Neural crest cell (in vitro differentiated cells): ENCODE measurements at places on chromosomes 2 and 18. TPM values are rescaled to one million over a fixed set of nuclear protein-coding genes. Genes with fewer than 3 reads are reported as not detected.
A peak's percentile ranks its signal among the peaks of the same experiment; 100 is the strongest.

The TMSB10 gene
- total RNA-seq, result 1,431 and 1,563 TPM in 2 replicates

The PLCD4 gene
- 0.37 and 1.1 TPM in 2 replicates for total RNA-seq

DNA sequence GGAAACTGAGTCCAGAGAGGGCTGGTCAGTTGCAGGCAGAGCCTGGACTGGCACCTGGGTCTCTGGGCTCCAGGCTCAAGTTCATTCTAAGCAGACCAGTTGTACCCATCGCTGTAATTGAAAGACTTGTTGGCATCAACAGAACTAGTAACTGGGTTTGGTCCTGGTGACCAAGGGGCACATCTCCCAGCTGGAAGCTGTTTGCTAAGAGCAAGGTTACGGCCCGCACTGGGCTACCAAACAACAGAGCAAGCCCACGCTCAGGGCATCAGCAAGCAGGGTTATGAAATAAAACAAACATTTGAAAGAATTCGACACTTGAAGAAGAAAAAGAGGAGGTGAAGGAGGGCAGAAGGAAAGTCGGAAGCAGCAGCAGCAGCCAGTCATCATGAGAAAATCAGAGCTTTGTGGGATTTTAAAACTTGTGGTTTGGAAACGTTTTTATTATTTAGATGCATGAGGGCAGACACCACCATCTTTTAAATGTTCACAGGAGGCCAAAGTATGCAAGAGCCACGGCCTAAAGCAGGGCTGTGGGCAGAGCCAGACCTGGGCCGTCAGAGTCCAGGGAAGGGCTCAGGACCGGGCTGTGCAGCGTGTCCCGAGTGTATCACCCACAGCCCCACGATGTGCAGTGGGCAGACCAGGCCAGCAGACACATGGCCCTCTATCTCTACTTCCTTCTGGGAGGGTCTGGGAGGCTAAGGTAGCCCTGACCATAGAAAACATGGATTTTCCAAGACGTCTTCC lies 220.3 kb downstream of the BCL2 start:
- no peak for DNase-seq
- peak overlapping the region; percentile 24 for H3K27ac ChIP-seq
- H3K4me3 ChIP-seq, result no peak overlapping the region
- H3K27me3 ChIP-seq, result peaks cover 2% of the 10 kb centered on the region

GRCh38 chr18:73785300-73785699 lies 362.3 kb downstream of the FBXO15 start:
- no peak overlapping the region for H3K4me3 ChIP-seq
- H3K27me3 ChIP-seq, result no peaks in the 10 kb centered on the region
- no peaks in the 10 kb centered on the region for H3K4me1 ChIP-seq
- H3K27ac ChIP-seq, result no peak overlapping the region
- DNase-seq, result no peak
- no peaks in the 10 kb centered on the region for H3K36me3 ChIP-seq

GRCh38 chr2:27527182-27527581 lies 30.5 kb downstream of the GCKR start:
- peaks cover 25% of the 10 kb centered on the region for H3K27me3 ChIP-seq
- H3K27ac ChIP-seq, result no peak overlapping the region
- no peak overlapping the region for H3K4me3 ChIP-seq
- no peaks in the 10 kb centered on the region for H3K4me1 ChIP-seq
- H3K36me3 ChIP-seq, result no peaks in the 10 kb centered on the region

- H3K36me3 ChIP-seq, result peaks cover 3% of the 10 kb centered on the region
- no peak for DNase-seq
- no peak overlapping the region for H3K27ac ChIP-seq
- no peaks in the 10 kb centered on the region for H3K27me3 ChIP-seq
- no peaks in the 10 kb centered on the region for H3K4me1 ChIP-seq
- no peak overlapping the region for H3K4me3 ChIP-seq
These were observed 398.3 kb downstream of the ALK start for GRCh38 chr2:29522951-29523669.

- peaks cover 8% of the 10 kb centered on the region for H3K4me1 ChIP-seq
- peaks cover 34% of the 10 kb centered on the region for H3K27me3 ChIP-seq
- H3K36me3 ChIP-seq, result no peaks in the 10 kb centered on the region
These were observed 52.1 kb upstream of the FAHD2A start for GRCh38 chr2:95350368-95350767.

DNA sequence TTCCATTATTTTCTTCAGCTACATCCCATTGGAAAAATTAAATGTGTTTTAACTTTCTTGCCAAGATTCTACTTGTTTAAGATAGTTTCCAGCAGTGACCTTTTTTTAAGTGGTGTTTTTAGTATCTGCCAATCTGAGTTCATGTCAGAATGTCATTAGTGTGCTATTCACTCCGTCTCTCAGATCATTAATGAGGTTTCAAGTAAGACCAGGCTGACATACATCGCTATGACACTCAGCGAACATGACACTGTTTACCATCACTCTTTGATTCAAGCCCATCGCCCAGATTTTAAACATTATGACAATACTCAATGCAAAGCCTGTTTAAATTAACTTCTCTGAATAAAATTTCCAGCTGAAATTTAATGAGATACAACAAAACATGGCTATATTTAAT lies 272.0 kb upstream of the KYNU start:
- H3K27me3 ChIP-seq, result peaks cover 2% of the 10 kb centered on the region
- H3K36me3 ChIP-seq, result no peaks in the 10 kb centered on the region
- no peak overlapping the region for H3K4me3 ChIP-seq
- H3K27ac ChIP-seq, result no peak overlapping the region
- no peak for DNase-seq

DNA sequence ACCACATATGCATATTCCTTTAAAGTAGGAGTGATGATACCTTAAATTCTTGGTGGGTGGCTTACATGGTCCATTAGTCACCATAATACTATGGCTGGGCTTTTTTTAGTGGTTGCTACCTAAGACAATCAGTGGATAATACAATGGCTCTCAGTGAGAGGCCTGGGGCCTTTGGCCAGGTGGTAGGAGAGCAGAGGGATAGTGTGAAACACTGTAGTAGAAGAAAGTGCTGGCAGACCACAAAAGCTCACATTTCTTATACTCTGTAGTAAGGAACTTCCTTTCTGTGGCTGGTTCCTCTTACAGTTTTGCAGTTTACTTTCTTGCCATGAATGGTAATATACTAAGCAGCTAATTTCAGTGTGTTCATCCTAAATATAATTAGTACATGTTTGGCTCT lies 583.5 kb downstream of the XIRP2 start:
- no peaks in the 10 kb centered on the region for H3K36me3 ChIP-seq
- no peak for DNase-seq
- no peaks in the 10 kb centered on the region for H3K27me3 ChIP-seq
- peaks cover 22% of the 10 kb centered on the region for H3K4me1 ChIP-seq
- H3K4me3 ChIP-seq, result no peak overlapping the region
- H3K27ac ChIP-seq, result no peak overlapping the region

- no peak for DNase-seq
- H3K4me1 ChIP-seq, result peaks cover 10% of the 10 kb centered on the region
- no peaks in the 10 kb centered on the region for H3K27me3 ChIP-seq
- no peak overlapping the region for H3K27ac ChIP-seq
- no peak overlapping the region for H3K4me3 ChIP-seq
- H3K36me3 ChIP-seq, result no peaks in the 10 kb centered on the region
These were observed 394.3 kb upstream of the ETAA1 start for GRCh38 chr2:67002618-67003371.
